Stimulated activated CD8-positive, alpha-beta memory T cell treated with anti-CD3 and anti-CD28 coated beads, Interleukin-7, amount 100 ng/mL, for 24 hours (primary cell): ENCODE measurements at places on chromosomes 1 and 21.

- DNase-seq = no peak
Measured at GRCh38 chr21:42627527-42628289, 25.7 kb upstream of the PDE9A start.

- DNase-seq = no peak
Measured at GRCh38 chr1:113191579-113192076, 118.6 kb downstream of the LRIG2 start.

- DNase-seq = no peak
Measured at GRCh38 chr21:37744551-37744950, 171.7 kb downstream of the KCNJ6 start.

- no peak for DNase-seq
Measured at GRCh38 chr1:233675893-233676292, 62.0 kb downstream of the KCNK1 start.

GRCh38 chr1:111789666-111790316, 34.1 kb downstream of the DDX20 start:
- no peak for DNase-seq

GRCh38 chr1:234588386-234588785, 21.6 kb downstream of the IRF2BP2 start:
- no peak for DNase-seq

DNA sequence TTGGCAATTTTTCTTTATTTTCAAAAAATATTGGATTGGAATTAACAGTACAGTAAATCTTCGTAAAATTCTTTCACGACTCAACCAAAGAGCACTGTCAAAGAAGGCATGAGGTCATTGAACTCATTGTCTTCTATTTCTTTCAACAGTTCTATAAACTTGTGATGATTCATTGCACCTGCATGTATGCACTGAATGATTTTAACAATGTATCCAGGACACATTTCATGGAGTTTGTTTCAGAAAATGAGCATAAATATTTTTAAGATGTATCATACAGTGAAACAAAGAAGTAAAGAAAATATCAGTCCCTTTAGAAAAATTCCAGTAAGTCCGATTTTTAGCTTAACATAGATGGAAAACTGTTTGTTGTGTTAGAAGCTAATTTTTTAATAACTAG, 33.6 kb upstream of the CD34 start:
- no peak for DNase-seq

DNA sequence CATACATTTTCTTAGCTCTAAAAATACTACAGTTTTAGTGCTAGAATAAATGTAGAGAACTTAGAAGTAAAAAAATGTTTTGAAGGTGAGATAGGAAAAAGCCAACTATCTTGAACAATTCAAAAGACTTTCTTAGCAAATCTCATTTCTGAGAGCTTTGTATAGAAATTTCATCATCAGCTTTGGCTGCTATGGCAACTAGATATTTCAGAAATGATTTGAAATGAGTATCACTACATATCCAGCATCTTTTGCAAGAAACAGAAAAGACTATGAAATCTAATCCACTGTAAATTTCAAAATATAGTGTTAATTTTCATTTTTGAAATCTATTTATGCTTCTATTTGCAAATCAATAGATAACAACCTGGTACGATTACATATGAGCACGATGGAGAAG, 57.7 kb downstream of the RGS7 start:
- DNase-seq = no peak

DNA sequence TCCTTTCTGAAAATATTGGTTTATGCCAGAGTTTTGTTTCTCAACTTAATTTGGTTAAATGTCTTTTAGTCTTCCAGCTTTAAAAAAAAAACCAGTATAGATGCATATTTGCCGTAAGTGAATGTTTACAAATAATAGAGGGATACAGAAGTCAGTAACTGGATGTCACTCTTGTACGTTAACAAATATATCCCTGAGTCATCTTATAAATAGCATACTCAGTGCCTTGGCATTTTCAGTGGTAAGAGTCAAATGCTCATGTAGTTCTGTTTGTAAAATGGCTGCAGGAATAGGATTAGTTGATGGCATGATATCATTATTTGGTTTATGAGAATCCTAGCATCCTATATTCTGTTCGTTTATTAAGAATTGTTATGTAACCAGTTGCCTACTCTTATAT, 55.4 kb downstream of the SPEN start:
- DNase-seq = no peak

DNA sequence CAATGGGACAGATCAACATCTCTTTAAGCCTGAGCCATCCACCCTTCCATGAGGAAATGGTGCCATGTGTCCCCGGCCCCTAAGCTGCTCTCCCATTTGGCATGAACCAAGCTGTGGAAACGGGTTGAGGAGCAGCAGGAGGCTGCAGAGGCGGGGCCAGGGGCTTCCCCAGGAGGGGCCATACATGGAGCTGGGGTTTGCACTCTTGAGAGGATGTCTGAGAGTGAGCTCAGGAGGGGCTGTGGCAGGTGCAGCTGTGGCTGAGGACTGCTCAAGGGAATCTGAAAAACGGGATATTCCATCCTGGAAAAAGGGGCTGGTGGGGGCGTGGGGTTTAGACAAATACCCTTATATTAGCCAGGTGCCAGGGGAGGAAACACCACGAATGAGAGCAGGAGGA, 7.1 kb upstream of the CLEC20A start:
- DNase-seq = no peak

GRCh38 chr1:198837278-198838021, 198.6 kb downstream of the PTPRC start:
- DNase-seq = no peak

GRCh38 chr21:43188181-43188580, 19.4 kb downstream of the CRYAA start:
- DNase-seq = no peak

- DNase-seq = no peak
Measured at GRCh38 chr1:177185209-177185608, 14.5 kb downstream of the BRINP2 start.

GRCh38 chr21:36891121-36891520, 75.3 kb downstream of the HLCS start:
- no peak for DNase-seq

- DNase-seq = no peak
Measured at GRCh38 chr1:25063591-25064416, 133.7 kb upstream of the RUNX3 start.

GRCh38 chr1:233038581-233038980, 88.2 kb downstream of the NTPCR start:
- DNase-seq = no peak

GRCh38 chr1:115865704-115866380, 24.9 kb upstream of the NHLH2 start:
- no peak for DNase-seq

- no peak for DNase-seq
Measured at GRCh38 chr1:41920658-41921057, 1.9 kb upstream of the HIVEP3 start.

- no peak for DNase-seq
Measured at GRCh38 chr1:241330619-241331327, 26.2 kb downstream of the RGS7 start.

DNA sequence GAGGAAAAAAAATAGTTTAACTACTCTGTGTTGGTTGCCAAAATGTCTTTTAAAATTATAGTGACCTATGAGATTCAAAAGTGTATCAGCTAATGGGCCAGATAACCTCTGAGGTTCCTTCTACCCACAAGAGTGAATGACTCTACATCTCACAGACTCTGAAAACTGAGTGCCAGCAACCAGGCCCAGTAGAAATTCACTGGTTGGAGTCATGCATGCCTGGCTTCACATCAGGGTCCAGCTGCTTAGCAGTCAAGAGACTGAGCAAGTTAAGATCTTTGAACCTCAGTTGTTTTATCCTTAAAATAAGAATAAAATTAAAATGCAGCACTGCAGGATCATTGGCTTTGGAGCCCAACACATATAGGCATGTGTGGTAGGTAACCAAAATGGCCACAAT, 342.6 kb upstream of the NFIA start:
- no peak for DNase-seq

- no peak for DNase-seq
Measured at GRCh38 chr1:211527006-211527405, 35.0 kb upstream of the RD3 start.

- no peak for DNase-seq
Measured at GRCh38 chr1:214228976-214229375, 52.0 kb upstream of the SMYD2 start.

DNA sequence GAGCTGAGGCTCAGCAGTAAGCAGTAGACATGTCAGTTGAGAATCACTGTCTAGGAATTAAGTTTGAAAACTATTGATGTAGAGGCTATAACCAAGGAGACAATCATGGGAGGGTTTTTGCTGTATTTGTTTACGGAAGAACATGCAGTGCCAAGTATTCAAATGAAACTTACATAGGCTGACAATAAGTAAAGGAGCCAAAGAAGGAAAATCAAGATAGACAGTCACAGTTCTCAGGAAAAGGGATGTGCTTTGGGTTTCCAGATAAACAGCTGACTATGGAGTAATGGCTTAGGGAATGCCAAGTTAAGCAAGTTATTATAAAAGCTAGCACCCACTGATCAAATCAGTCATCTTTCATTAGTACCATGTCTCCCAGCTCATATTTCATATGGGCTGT, 21.5 kb downstream of the GNG12 start:
- DNase-seq = no peak

DNA sequence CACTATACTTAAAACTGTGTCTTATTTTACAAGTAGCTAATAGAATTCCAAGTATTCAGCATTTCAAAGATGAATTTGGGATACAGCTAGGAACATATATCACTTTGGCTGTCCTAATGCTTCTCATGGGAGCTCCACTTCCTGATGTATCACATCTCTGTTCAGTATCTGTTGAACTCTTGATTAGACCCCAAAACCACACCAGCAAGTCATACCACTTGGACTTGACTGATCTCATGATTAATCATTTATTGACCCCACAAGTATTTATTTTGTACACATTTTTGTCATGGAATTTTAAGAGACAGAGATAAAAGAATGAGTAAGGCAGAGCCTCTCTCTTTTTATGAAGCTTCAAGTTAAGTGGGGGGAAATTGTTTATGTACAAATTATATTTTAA, 30.0 kb downstream of the TMPRSS15 start:
- no peak for DNase-seq

- no peak for DNase-seq
Measured at GRCh38 chr1:70608815-70609214, 197.7 kb downstream of the CTH start.

GRCh38 chr1:102586022-102586421, 522.3 kb downstream of the COL11A1 start:
- no peak for DNase-seq

DNA sequence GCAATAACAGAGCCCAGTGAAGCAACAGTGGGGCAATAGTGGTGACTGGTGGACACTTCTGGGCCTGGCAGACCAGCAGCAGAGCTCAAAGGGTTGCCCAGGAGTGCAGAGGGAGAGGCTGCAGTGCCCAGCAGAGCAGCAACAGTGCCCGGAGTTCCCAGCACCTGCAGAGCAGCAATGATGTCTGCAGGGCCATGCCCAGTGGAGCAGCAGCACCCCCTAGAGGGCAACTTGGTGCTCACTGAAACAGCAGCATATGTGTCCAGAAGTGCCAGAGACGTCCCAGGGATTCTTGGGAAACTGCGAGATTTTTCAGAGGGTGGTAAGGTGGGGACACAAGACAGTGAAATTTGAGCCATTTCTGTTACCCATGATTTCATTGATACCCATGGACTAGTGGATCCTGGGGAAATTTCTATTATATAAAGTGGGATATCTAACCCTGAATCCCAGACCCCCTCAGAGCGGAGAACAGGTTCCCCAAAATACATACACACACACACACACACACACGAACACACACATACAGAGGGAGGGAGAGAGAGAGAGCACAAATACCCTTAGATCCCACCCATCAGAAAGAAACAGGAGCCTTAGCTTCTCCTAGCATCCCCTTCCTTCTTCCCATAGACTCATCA, 156.9 kb upstream of the GJB5 start:
- DNase-seq = peak; percentile 33

GRCh38 chr1:43960798-43961197, 9.0 kb upstream of the DPH2 start:
- no peak for DNase-seq

DNA sequence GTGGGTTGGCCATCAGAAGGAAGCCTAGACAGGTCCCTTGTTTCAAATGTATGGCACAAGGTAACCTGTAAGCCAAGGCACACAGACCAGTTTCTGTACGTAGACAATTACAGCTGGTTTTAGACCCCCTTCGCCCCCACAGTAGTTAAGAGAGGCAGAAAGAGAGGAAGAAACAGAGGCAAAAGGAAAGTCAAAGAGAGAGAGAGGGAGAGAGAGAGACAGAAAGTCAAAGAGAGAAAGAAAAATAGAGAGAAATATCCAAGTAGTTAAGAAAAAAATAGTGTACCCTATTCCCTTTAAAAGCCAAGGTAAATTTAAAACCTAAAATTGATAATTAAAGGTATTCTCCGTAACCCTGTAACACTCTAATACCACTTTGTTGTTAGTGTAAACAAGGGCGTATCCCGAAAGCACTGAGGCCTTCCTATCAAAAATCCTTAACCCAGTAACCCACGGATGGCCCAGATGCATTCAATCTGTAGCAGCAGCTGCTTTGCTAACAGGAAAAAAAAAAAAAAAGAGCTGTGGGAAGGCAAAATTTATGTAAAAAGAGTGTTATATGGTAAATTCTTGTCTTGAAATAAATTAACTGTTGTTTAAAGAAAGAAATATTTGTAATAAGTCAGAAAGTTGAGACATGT, 49.4 kb downstream of the ADCY10 start:
- no peak for DNase-seq

GRCh38 chr1:72281637-72282270, 585 bp downstream of the NEGR1 start:
- no peak for DNase-seq

DNA sequence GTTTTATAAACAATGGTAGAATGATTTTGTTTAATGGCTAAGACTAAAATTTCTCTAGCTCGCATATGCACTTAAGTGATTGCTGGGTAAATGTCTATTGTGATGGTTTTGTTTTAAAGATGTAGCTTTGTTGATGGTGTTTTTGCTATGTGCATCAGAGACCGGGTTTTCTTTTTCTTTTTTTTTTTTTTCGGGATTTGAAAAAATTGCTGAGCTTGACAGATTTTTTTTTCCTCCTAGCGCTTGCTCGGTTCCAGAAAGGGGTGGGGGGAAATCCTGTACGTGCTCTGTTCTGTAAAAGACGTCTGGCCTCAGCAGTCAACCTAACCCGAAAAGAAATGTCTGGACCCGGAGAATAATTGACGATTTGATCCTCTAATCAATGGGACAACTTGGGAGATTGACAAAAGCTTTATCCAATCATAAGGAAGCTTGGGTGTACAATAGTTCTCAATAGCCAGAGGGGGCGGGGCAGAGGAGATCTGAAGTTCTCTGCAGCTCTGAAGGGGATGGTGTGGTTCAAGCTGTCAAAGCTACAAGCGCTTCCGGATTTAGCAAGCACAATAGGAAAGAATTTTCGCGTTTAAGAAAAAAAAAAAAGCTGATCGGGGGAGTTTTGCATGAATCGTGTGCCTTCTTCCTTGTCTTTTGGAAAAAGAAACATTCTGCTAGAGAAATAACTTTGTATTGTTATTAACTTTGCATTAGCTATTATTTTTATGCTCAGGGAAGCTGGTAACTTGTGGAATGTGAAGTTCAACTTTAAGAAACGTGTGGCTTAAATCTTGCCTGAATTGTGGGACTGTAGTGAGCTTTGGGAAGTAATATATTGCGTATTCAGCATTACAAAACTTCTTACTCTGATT, 4.5 kb upstream of the NFIA start:
- peak; percentile 73 for DNase-seq

GRCh38 chr1:176903474-176903873, 261.0 kb downstream of the ASTN1 start:
- DNase-seq = no peak
